ENCODE measurements at places on chromosomes 5 and 9.

DNA sequence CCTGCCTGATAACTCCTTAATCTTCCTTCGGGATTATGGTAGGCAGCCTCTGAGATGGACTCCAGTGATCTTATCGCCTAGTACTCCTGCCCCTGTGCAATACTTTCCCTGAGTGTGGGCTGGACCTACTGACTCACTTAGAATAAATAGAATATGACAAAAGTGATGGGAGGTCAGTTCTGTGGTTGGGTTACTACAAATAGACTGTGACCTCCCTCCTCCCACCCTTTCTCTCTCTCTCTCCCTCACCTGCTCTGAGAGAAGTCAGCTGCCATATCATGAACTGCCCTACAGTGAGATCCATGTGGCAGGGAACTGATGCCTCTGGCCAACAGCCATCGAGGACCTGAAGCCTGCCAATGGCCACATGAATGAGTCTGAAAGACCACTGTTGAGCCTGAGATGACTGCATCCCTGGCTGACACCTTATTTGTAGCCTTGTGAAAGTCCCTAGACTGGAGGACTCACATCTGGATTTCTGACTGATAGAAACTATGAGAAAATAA lies 31.7 kb downstream of the NRG2 start:
- DNase-seq: no peak
- no peak overlapping the region for H3K27ac ChIP-seq

DNA sequence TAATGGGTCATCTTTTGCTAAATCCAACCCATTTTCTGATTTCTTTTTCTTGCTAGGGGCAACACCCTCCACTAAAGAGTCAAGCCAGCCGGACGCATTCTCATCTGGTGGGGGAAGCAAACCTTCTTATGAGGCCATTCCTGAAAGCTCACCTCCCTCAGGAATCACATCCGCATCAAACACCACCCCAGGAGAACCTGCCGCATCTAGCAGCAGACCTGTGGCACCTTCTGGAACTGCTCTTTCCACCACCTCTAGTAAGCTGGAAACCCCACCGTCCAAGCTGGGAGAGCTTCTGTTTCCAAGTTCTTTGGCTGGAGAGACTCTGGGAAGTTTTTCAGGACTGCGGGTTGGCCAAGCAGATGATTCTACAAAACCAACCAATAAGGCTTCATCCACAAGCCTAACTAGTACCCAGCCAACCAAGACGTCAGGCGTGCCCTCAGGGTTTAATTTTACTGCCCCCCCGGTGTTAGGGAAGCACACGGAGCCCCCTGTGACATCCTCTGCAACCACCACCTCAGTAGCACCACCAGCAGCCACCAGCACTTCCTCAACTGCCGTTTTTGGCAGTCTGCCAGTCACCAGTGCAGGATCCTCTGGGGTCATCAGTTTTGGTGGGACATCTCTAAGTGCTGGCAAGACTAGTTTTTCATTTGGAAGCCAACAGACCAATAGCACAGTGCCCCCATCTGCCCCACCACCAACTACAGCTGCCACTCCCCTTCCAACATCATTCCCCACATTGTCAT lies 72.0 kb downstream of the NUP214 start:
- no peaks in the 10 kb centered on the region for H3K27me3 ChIP-seq
- no peak overlapping the region for H3K27ac ChIP-seq
- no peaks in the 10 kb centered on the region for H3K4me1 ChIP-seq
- no peak overlapping the region for H3K4me3 ChIP-seq
- peaks cover 46% of the 10 kb centered on the region for H3K36me3 ChIP-seq
- DNase-seq: no peak

DNA sequence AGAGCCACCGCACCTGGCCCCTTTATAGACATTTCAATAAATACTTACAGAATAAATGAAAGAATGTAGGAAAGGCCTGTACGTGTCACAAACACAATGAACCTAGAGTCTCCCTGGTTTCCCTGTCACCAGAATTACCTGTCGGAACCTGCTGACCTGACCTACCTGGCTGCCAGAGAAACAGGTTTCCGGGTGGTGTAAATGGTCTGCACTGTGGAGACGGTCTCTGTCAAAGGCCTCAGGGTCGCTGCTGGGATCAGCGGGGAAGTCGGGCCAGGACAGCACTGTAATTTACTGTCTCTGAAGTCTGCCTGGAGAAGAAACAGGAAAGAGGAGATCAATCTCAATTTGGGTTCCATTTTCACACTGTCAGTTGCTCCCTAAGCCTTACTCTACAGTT lies 9.3 kb upstream of the FRRS1L start:
- no peak for DNase-seq
- no peaks in the 10 kb centered on the region for H3K36me3 ChIP-seq
- no peak overlapping the region for H3K4me3 ChIP-seq
- H3K27me3 ChIP-seq: no peaks in the 10 kb centered on the region

DNA sequence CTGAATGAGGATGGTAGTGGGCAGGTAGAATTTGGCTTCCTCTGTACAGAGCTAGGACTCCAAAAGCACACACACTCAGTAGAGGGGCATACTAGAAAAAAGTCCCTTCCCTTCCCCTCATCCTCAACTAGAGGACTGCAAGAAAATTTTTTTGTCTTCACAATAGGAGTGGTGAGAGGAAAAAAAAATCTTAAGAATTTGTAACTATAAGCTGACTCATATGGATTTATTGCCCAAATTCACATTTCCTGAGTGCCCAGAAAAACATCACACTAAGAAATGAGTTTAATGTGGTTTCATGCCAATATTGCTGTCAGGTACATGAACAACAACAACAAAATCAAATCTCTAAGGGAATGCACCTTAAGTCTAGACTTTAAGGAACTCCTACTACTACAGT lies 43.7 kb downstream of the RANBP6 start:
- peaks cover 3% of the 10 kb centered on the region for H3K4me1 ChIP-seq
- no peak for DNase-seq
- H3K27ac ChIP-seq: no peak overlapping the region
- H3K36me3 ChIP-seq: no peaks in the 10 kb centered on the region
- no peak overlapping the region for H3K4me3 ChIP-seq

DNA sequence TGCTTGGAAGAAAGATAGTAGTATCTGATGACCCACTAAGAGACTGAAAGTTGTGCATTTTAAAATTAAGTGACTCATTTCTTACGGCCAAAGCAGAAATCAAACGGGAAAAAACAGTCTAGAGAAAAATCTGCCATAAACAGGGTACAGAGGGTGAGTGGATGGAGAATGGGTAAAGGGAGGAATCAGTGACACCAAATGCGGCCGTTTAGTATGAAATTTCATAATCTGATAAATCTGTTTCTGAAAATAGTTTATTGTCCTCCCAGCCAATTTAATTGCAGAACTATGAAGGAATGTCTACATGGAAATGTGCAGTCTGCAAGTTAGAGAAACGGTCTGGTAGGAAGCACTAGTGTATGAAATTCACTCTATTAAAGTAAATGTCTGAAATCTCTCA lies 39.5 kb downstream of the ADAMTS12 start:
- no peak overlapping the region for H3K4me3 ChIP-seq
- H3K27ac ChIP-seq: no peak overlapping the region
- H3K27me3 ChIP-seq: no peaks in the 10 kb centered on the region
- no peaks in the 10 kb centered on the region for H3K36me3 ChIP-seq
- no peaks in the 10 kb centered on the region for H3K4me1 ChIP-seq

- no peaks in the 10 kb centered on the region for H3K36me3 ChIP-seq
- no peak for DNase-seq
- no peaks in the 10 kb centered on the region for H3K27me3 ChIP-seq
- H3K4me1 ChIP-seq: no peaks in the 10 kb centered on the region
- no peak overlapping the region for H3K27ac ChIP-seq
These were observed 569.9 kb downstream of the RAB3C start for GRCh38 chr5:59152701-59153245.

DNA sequence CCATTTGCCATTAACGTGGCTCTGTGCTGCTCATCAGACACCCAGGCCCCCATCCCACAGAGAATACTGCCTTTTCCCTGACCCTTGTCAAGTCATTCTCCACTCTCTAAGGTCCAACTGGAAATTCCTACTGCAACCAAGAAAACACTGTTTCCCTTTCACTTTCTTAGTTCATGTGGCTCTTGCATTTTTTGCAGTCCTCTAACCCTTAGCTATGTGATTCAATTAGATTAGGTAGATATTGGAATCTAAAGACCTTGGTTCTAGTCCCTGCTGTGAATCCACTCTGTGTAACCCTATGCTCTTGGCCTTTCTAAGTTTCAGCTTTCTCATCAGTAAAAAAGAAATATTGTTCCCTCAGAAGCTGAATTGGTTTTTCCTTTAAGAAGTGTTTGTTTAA lies 649.4 kb downstream of the CCDC171 start:
- DNase-seq: no peak
- no peaks in the 10 kb centered on the region for H3K4me1 ChIP-seq
- H3K36me3 ChIP-seq: no peaks in the 10 kb centered on the region
- H3K4me3 ChIP-seq: no peak overlapping the region

DNA sequence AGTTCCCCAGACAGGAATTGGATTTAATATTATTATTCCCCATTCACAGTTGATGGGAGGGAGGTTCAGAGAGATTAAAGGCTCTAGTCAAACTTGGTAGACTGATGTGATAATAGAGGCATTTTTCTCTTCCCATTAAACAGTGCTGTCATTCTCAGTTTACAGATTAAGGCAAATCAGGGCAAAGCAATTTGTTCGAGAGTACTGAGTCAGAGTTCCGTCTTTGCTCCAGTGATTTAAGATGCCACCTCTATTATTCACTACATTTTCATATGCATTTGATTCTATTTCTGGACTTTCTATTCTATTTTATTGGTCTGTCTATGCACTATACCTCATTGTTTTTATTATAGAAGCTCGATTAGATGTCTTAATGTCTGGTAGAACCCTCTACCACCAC lies 201.0 kb upstream of the RAI14 start:
- no peak overlapping the region for H3K4me3 ChIP-seq
- H3K27ac ChIP-seq: no peak overlapping the region
- no peaks in the 10 kb centered on the region for H3K4me1 ChIP-seq
- no peaks in the 10 kb centered on the region for H3K36me3 ChIP-seq
- H3K27me3 ChIP-seq: no peaks in the 10 kb centered on the region

- H3K4me3 ChIP-seq: no peak overlapping the region
- DNase-seq: no peak
- H3K27me3 ChIP-seq: no peaks in the 10 kb centered on the region
- H3K4me1 ChIP-seq: no peaks in the 10 kb centered on the region
These were observed 23.6 kb upstream of the FIBCD1 start for GRCh38 chr9:130962418-130963316.

DNA sequence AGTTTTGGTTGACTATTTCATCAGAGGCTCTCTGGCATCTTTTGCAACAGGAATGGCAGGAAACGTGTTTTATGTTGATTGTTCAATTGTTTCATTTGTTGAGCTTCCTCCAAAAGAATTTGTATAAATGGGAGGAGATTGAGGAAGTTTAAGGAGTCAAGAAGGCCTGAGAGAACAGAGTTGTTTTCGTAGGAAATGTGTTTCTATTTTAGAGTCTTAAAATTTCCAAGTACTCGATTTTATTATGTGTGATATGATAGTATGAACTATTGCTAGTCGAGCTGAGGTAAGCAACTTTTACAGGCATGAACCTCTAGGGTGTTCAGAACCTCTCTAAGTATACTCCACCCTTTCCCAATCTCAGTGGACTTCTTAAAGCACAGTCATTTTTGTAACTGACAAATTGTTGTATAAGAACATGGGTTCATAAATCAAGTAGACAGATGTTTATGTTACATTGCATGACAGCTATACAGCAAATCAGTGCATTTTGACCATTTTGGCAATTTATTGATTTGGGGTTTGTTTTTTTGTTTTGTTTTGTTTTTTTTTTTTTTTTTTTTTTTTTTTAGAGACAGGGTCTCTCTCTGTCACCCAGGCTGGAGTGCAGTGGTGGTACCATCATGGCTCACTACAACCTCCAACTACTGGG lies 47.4 kb downstream of the POLK start:
- no peaks in the 10 kb centered on the region for H3K36me3 ChIP-seq
- DNase-seq: no peak
- no peaks in the 10 kb centered on the region for H3K27me3 ChIP-seq

DNA sequence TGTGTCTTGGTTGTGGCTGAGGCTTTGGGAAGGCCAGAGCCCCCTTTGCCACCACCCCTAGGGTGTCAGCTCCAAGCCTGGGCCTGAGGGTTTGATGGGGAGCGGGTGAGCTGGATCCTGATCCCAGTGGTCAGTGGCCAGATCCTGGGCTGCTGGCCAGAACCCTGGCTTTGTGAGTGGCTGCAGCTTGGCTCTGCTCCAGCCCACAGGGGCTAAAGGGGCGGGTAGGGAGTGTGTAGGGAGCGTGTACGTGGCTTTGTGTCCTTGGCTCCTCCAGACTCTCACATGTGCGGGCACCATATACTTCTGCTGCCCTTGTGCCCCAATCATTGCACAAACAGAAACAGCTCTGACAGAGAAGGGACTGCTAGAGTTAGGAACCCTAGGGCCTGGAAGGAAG lies 1.2 kb upstream of the IL11RA start:
- peak; percentile 66 for DNase-seq
- H3K4me1 ChIP-seq: peaks cover 75% of the 10 kb centered on the region
- no peak overlapping the region for H3K4me3 ChIP-seq
- peaks cover 5% of the 10 kb centered on the region for H3K36me3 ChIP-seq
- H3K27me3 ChIP-seq: no peaks in the 10 kb centered on the region
- peak overlapping the region; percentile 58 for H3K27ac ChIP-seq

Measured in liver (tissue), 10 donors.